ENCODE measurements at places on chromosomes 12 and 14.

DNA sequence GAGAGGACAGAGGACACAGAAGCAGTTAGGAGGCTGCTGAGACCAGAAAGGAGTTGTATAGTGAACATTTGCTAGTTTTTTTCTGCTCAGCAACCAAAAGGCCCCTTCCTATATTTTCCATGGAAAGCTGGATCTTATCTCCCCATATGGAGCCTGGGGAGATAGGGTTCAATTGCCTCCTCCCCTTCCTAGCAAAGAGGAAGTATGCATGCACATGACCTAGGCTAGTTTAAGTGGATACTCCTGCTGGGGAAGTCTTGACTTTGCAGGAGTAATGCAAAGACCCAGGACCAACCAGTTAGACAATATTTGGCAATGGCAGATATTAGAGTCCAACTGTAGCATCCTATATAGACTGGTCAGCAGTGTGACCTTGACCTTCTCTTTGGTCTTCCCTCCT is 15.1 kb downstream of the CHD8 start:
- no peak for DNase-seq

- no peak for DNase-seq
Observed at GRCh38 chr12:92993259-92993658, 64.2 kb upstream of the EEA1 start.

DNA sequence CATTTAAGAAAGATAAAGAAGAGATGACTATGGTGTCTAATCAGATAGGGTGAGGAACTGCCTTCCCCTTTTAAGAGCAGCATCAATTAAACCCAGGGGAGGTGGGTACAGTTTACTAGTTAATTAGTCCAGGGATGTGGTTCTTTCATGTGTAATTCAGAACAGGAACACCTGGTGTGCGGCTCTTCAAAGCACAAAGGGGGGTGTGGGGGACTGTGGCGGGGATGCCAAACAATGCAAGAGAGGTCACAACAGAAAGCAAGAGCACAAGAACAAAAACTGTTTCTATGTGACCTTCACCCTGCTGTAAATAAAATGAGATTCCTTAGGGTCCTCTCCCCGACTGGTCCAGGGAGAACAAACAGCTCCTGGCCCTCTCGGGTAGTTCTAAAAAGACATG is 183.9 kb upstream of the SOX5 start:
- DNase-seq = no peak

- no peak for DNase-seq
Observed at GRCh38 chr12:93526786-93527428, 45.6 kb upstream of the SOCS2 start.

DNA sequence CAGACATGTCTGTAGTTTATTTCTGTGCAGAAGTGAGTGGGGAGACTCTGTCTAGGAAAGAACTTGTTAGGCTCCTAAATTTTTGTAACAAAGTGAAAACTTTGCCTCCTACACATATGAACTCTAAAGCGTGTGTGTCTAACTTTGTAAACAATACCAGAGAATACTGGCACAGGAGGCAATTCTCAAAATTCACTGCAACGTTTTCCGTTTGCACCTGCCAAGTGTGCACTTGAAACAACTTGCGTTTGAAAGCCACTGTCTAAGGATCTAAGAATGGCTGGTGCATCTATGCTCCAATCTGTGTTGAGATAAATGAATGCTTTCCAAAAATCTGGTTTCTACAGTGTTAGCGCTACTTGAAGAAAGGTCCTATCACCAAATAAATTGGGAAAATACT is 15.3 kb downstream of the GRIP1 start:
- DNase-seq = no peak

- no peak for DNase-seq
Observed at GRCh38 chr14:70130482-70130881, 58.3 kb downstream of the SLC8A3 start.

DNA sequence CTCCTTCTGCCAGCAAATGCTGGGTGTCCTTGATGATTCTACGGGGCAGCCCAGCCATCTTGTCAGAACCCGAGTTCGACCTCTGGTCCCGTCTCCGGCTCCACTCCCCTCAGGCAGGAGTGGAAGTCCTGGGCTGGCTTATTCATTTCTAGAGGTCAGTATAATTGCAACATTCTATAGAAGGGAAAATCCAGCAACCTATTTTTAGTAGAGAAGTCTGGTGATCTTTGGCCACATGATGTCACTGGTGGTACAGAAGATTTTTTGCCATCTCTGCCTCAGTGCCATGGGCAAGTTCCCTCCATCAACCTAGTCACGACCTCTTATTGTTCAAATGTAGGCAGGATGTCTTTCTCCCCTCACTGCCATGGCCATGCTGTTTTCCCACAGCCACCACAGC is 22.4 kb downstream of the OR10G2 start:
- no peak for DNase-seq

DNA sequence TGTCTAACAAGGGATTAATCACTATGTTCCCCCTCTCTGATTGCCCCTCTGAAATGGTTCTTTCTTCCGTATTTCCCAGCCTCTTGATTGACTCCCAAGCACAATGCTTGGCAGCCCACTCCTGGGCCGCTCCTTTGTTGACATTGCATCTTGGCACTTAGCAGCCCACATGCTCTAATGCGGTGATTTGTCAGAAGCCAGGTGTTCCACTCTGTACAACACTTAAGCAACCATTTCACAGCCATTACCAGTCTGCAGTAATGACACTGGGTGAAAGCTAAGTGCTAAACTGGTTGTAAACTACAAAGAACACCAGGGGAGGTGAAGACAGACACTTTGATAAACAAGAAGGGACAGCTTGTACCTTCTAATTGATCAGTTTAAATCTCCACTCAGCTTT is 353.5 kb downstream of the TMEM132D start:
- no peak for DNase-seq

DNA sequence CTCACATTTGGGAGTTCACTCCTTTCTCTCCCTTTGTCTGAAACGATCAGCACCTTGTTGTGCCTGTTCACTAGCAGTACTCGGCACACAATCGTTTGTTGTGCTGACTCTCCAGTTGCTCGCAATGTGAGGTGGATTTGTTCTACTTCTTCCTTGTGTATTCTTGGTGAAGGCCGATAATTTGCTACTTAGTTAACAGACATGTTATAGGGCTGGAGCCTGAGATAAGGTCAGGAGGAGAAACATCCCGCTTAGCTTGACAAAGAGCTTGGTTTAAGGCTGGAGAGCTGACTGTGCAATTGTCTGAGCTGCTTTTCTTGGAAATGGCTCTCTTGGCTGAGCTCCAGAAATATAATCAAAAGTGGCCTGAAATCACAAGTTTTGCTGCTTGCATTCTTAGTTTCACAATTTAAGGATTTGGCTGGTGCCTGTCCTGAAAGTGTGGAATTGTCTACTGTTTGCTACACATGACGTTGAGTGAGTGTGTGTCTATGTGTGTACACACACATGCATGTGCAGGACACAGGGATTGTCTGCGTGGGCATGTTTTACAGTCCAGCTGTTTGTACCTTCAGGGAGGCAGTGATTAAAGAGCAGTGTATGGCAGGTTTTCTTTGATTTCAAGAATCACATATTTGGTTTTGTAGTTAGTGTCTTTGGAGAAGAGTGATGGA is 77.7 kb downstream of the ARF6 start:
- no peak for DNase-seq

- no peak for DNase-seq
Observed at GRCh38 chr14:65922142-65922541, 509.6 kb downstream of the FUT8 start.

- no peak for DNase-seq
Observed at GRCh38 chr14:23185063-23185462, 1.6 kb upstream of the SLC7A8 start.

DNA sequence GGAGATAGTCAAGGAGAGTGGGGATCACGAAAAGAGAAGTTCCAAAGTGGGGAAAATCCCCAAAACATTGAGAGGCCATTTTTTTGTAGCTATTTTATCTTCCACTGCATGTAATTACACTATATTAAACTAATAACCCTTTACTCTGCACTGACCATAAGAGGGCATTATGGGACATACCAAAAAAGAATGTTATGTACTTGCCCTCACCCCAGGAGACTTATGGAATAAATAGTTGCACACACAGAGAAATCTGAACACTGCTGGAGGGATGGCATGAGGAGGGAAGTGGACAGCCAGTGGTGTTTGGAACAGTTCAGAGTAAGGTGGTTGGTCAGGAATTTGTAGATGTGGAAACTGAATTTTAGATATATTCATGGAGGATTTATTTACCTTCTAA is 422.9 kb downstream of the SNAPC1 start:
- no peak for DNase-seq

DNA sequence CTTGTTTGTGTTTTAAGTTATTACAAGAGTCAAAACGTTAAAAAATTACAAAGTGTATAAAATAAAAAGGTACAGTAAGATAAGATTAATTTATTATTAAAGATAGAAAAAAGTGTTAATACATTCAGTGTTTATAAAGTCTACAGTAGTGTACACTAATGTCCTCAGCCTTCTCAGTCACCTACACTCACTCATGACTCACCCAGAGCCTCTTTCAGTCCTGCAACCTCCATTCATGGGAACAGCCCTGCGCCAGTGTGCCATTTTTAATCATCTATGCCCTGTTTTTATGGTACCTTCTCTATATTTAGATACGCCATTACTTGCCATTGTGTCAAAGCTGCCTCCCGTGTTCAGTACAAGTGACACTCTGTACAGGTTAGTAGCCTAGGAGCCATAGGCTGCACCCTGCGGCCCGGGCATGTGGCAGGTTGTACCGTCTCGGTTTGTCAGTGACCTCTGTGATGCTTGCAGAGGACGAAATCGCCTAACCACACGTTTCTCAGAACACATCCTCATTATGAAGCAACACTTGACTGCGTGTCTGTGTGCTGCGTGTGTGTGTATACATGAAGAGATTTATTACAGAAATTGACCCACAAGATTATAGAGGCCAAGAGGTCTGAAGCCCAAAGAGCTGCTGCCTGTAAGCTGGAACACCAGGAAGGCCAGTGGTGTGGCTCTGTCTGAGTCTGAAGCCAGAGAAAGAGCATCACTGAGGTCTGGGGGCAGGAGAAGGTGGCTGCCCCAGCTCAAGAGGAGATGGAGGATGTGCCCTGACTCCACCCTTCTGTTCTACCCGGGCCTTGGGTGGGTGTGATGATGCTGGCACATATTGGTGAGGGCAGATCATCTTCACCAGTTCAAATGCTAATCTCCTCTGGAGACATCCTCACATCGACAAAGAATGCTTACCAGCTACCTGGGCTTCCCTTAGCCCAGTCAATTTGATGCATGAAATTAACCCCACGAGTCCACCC is 116.6 kb upstream of the C14orf180 start:
- no peak for DNase-seq

DNA sequence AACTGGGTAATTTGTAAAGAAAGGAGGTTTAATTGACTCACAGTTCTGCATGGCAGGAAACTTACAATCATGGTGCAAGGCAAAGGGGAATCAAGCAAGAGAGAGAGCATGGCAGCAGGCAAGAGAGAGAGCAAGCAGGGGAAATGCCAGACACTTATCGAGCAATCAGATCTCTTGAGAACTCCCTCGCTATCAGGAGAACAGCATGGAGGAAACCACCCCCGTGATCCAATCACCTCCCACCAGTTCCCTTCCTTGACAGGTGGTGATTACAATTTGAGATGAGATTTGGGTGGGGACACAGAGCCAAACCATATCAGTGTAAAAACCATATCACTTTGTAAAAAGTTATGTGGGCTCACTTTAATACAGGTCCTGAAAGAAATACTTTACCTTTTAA is 56.4 kb upstream of the NEDD1 start:
- DNase-seq = peak; percentile 43

GRCh38 chr14:76768671-76769500 is 7.6 kb downstream of the VASH1 start:
- no peak for DNase-seq

DNA sequence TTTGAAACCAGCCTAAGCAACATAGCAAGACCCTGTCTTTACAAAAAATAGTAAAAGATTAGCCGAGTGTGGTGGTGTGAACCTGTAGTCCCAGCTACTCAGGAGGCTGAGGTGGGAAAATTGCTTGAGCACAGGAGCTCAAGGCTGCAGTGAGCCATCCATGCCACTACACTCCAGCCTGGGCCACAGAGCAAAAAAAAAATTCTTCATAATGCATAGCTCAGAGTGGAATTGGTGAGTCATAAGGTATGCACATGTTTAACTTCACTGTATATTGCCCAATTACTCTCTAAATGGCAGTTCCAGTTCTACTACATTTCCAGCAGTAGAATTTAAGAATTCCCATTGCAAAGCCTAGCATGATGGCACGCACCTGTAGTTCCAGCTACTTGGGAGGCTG is 26.8 kb upstream of the CLIP1 start:
- no peak for DNase-seq

DNA sequence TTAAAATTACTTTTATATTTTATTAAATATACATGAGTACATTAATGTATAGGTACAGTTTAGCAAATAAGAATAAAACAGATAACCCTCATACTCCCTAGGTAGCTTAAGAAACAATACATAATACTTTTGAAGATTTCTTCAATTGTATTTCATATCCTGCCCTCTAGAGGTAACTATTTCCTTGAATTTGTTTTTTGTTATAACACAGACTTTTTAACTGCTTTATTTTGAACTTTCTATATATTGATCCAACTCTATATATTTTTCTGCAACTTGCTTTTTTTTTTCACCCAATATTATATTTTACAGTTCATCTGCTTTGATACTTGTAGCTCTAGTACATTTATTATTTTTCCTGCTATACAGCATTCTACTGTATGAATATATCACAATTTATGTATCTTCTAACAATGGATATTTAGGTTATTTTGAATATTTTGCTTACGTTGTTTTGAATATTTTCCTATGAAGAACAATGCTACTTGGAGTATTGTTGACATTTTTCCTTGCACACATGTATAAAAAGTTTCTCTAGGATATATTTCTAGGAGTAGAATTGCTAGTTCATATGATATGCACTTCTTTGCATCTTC is 72.8 kb upstream of the ABCD2 start:
- DNase-seq = no peak

GRCh38 chr14:23147676-23148075 is 28.6 kb upstream of the CEBPE start:
- no peak for DNase-seq

DNA sequence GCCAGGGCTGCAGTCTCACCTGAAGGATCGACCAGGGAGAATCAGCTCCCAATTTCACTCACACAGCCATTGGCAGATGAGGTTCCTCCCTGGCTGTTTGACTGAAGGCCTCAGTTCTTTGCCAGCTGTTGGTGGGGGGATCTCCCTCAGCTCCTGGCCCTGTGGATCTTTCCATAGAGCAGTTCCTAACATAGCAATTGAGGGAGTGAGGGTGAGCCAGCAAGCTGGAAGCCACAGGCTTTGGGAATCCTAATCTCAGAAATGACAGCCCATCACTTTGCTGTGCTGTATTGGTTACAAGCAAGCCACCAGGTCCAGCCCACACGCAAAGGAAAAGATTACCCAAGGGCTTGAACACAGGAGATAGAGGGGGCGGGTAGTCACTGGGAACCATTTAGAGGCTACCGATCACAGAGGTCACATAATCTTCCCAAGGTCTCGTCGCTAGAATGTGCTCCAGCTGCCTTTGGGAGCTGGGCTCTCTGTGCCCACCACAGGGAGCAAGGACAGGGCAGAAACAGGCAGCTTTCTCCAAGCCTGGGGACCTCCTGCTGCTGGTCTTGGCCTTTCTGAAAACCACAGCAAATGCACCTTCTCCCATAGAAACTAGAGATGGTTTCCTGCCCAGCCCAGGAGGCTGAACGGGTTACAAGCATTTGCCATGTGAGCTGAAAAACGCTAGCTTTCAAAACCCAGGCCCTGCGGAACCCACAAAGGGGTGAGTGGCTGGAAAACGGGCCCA is 4.6 kb upstream of the OTUB2 start:
- no peak for DNase-seq
